Cerebellum (tissue), 4 donors: ENCODE measurements at places on chromosomes 12 and 14.

- DNase-seq: no peak
Observed at GRCh38 chr14:75430116-75430515, 2.3 kb downstream of the JDP2 start.

DNA sequence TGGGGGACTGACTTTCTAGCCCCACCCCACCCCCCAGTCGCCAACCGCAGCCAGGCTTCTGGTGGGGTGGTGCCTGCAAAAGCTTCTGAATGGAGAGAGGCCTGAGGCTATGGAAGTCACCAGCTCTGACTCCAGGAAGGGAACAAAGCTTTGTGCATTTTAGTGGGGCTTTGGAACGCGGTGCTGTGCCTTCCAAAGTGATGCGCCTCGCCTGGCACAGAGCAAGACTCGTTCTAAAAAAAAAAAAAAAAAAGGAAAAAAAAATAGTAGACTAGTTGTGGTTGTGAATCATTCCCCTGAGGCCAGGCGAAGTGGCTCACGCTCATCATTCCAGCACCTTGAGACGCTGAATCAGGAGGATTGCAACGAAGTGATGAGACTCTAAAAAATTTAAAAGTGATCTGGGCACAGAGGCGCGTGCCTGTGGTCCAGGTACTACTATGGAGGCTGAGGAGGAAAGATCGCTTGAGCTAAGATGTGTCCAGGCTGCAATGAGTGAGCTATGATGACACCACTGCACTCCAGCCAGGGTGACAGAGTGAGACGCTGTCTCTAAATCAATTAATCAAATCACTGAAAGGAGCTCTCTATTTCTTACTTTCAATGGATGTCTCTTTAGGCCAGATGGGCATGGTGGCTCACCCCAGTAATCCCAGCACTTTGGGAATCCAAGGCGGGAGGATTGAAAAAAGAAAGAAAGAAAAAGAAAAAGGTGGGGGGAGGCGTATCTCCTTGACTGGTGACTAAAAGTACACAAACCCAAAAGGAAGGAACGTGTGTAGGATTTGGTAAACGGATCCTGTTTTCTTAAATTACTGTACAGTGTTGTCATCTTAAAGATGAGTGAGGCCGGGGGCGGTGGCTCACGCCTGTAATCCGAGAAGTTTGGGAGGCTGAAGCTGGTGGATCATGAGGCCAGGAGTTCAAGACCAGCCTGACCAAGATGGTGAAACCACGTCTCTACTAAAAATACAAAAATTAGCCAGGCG lies 259.6 kb upstream of the ALG10B start:
- no peak for DNase-seq

DNA sequence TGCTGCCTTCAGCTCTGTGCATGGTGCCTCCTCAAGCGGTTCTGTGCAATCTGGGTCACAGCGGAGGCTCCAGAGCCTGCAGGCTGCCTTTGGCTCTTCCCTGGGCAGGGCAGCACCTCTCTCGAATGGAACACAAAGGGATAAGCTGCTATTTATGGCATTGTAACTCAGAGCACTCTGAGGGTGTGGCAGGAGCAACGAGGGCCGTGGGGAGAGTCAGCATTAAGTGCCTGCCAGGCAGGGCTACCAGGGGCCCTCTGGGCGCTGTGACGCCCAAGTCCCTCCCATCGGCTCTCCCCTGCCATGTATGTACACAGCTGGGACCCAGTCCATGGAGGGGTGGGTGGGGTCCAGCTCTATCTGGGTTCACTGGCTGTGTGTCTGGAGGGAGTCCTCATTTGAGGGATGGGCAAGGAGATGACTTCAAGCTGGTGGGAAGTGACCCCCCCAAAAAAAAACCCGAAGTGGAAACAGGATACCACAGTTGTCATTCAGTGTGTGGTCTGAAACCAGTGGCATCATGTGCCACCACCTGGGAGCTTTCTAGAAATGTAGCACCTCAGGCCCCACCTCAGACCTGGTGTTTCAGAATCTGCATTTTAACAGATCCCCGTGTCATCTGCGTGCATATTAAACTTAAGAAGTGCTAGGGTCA lies 44.0 kb upstream of the OAS1 start:
- peak; percentile 42 for DNase-seq

DNA sequence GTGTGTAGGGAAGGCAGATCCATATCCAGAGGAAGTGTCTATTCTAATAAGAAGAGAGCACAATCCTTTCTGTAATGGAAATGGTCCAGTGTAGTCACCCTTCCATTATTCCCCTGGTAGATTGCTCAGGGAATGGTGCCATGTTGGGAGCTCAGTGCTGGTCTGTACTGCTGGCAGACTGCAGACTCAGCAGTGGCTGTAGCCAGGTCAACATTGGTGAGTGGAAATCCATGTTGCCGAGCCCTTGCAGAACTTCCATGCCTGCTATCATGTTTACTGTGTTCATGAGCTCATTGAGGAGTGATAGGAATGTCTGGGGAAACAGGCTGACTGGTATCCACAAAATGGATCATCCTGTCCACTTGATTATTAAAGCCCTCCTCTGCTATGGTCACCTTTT lies 128.7 kb downstream of the MIPOL1 start:
- no peak for DNase-seq

DNA sequence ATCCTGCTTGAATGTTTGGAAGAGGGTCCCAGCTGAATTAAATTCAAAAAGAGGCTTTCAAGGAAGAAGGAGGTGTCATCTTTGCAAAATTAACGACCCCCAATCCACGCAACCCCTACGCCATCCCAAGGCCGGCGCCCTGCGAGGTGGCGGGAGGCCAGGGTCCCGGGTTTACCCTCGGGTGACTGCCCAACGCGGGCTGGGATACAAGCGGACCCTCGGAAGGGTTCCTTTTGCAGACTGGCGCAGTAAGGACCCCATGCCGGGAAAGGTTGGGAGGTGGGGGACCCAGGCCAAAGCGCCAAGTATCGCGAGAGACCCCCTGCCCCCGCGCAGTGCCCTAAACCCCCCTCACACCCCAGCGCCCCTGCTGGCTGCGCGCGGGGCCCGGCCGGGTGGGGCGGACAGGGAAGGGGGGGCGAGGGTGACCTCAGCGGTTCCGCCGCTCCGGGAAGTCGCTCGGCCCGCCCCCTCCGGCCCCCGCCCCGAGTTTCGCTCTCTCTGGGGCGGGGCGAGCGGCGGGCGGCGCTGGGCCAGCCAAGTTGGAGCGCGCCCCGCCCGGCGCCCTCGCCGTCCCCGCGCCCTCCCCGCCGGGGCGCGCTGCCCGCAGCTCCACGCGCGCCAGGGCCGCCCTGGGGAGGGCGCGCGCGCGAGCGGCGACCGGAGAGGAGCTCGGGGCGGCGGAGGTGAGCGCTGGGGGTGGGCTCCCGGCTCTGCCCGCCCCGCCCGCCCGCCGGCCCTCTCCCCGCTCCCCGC lies 708 bp upstream of the ZBTB42 start:
- DNase-seq: peak; percentile 38

DNA sequence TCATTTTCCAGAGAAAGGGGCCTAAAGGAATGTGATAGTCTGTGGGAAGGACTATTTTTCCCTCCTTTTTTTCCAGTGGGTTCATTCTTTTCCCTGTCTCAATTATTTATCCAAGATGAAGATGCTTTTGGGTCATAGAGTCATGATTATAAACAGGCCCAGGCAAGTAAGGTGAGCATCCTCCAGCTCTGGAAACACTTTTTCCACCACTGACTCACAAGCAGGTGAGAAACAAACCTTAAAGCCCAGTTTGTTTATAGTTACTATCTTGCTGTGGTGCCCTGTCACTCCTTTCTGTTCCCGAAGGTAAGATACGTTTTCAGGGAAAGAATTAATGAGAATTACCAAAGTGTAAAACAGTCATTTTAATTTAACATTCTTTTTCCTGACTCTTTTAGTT lies 107.7 kb upstream of the IFNG-AS1 start:
- DNase-seq: no peak
